NCI-H82 (cell line): ENCODE measurements at places on chromosomes 11 and 22.
A peak's percentile ranks its signal among the peaks of the same experiment; 100 is the strongest.

DNA sequence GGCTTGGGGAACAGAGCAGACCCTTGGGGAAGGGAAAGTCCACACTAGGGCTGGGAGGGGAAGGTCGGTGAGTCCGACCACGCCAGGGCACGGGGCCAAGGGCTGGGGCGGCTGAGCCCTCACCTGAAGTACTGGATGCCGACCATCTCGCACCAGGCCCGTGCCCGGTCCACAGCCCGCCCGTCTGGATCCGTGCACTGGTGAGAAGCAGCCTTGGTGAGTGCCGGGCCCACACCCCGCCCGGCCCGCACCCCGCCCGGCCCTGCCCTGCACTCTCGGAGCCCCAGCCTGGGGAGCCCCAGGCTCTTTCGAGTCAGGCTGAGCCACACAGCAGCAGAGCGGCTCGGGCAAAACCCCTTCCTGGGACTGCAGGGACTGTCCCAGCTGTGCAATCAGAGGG lies 1.9 kb upstream of the BAIAP2L2 start:
- DNase-seq: no peak

- DNase-seq: no peak
These were observed 58.1 kb downstream of the WNT11 start for GRCh38 chr11:76148231-76148630.

DNA sequence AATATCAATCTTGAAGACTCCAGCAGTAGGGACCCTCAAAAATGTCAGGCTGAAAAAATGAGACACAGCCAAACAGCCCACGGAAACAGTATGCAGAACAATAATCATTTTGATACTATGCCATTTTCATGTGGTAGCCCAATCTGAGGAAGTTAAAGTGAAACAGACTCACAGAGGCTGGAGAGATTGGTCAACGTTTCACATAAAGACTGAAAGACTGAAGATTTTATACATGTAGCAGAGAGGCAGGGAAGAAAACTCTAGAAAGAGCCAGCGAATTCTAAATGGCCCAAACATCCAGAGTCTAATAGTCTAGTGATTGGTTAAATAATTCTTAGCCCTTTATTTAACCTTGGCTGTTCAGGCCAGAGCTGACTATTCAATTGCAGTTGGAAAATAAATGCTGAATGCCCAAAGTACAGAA lies 49.4 kb downstream of the MAML2 start:
- DNase-seq: no peak

- DNase-seq: no peak
These were observed 18.1 kb downstream of the P2RX3 start for GRCh38 chr11:57356268-57356667.

- peak; percentile 64 for DNase-seq
These were observed 479 bp downstream of the RSF1 start for GRCh38 chr11:77819921-77820564.

DNA sequence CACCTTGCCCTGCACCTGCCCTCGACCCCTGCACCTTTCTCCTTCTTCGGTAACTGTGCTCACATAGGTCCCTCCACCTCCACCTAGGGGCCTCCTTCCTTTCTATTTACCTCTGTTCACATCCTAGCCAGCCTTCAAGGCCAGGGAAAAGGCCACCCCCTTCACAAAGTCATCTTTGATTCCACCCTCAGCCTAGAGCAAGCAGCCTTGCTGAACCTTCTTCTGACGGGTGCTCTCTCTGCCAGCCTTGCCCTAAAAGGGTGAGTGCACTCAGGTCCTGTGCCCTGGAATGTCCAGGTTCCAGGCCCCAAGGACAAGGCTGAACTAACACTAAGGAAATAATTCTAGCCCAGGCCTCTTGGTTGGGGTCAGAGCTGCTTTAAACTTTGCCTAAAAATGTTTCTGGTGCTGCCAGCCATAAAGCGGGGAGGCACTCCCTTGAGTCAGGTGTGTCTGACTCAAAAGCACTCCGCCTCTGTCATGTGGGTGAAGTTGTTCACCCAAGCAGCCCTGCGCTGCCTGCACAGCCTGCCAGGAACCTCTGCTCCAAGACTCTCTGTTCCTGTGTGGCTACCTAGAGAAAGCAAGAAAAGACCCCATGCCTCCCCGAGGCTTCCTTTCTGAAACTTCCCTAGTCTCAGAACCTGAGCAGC lies 9.2 kb upstream of the FAM83F start:
- DNase-seq: no peak

- DNase-seq: peak; percentile 11
These were observed 88.3 kb upstream of the PARVA start for GRCh38 chr11:12288931-12289666.

DNA sequence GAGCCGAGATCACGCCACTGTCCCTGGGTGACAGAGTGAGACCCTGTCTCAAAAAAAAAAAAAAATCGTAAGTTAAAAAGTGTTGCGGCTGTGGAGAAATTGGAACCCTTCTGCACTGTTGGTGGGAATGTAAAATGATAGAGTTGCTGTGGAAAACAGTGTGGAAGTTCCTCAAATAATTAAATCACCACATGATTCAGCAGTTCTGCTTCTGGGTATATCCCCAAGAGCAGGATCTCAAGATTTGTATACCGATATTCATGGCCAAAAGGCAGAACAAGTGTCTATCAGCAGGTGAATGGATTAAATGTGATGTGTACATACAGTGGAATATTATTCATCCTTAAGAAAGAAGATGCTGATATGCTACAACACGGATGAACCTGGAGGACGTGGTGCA lies 3.8 kb downstream of the SELENOO start:
- no peak for DNase-seq

- DNase-seq: peak; percentile 20
These were observed 16.9 kb downstream of the CDPF1 start for GRCh38 chr22:46233231-46233630.

DNA sequence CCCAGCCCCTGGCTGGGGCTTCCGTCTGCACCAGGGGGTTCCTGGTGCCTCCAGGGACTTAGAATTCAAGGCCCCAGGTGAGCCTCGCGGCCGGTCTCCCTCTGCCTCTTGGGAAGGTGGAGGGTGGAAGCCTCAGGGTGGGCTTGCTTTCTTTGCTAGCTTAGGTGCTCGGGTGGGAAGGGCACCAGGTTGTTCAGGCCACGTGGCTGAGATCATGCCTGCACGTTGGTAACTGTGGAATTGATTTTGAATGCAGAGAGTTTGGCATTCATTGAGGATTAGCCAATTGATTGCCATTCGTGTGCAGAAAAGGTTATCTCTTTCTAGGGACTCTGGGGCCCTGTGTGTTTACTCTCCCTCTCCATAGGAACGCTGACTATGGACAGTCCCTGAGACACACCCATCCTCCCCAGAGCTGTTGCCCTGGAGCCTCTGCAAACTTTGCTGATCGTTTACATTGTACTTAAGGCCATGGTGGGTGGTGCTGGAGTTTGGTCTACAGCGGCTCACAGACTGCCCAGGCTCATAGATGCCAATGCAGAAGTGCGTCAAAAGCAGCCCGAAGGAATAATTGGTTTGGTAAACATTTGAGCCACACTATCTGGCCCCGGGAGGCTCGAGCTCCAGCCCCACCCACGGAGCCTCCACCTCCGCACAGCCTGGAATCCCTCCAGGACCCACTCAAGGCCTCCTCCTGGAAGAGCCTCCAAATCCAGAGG lies 1457.7 kb downstream of the BRD1 start:
- DNase-seq: no peak

- peak; percentile 80 for DNase-seq
These were observed 458.3 kb downstream of the METTL15 start for GRCh38 chr11:28566339-28567089.

GRCh38 chr11:61090982-61091372 lies 11.3 kb upstream of the CD5 start:
- no peak for DNase-seq

DNA sequence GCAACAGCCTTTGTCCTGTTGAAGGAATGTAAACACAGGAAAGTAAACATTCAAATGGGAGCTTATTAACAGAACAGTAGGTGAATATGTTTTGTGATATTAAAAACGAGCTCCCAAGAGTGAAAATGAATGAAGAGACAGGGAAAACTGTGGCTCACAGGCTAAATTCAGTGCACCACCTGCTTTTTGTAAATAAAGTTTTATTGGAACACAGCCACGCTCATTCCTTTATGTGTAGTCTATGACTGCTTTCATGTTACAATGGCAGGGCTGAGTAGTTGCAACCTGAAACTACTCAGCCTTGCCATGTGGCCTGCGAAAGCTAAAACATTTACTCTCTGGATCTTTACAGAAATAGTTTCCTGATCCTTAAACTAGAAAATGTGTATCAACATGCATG lies 136.9 kb downstream of the MYO18B start:
- DNase-seq: no peak

GRCh38 chr11:117829369-117829725 lies 4.8 kb upstream of the FXYD2 start:
- DNase-seq: no peak

- DNase-seq: no peak
These were observed 104.0 kb upstream of the AKIP1 start for GRCh38 chr11:8806974-8807373.

DNA sequence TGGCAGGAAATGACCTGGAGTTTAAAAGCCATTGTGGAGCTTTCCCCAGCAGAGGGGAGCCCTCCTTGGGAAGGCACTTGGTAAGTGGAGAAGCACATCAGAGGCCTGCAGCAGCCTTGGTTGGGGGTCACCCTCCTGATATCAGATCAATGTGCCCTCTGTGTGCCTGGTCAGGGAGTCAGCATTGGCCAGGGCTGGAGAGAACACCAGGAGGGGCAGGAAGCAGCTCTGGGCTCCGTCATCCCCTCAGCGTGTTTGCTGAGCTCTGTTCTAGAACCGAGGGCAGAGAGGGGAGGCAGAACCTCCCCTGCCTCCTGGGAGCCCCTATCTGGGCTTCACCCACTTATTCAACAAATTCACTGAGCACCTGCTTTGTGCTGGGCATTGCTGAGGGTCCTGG lies 846.0 kb downstream of the TBC1D22A start:
- no peak for DNase-seq
